Left renal pelvis (tissue), 4 donors: ENCODE measurements at places on chromosomes 1 and 21.
A peak's percentile ranks its signal among the peaks of the same experiment; 100 is the strongest.

- no peak for DNase-seq
Observed at GRCh38 chr21:41832596-41833496, 46.3 kb downstream of the PRDM15 start.

DNA sequence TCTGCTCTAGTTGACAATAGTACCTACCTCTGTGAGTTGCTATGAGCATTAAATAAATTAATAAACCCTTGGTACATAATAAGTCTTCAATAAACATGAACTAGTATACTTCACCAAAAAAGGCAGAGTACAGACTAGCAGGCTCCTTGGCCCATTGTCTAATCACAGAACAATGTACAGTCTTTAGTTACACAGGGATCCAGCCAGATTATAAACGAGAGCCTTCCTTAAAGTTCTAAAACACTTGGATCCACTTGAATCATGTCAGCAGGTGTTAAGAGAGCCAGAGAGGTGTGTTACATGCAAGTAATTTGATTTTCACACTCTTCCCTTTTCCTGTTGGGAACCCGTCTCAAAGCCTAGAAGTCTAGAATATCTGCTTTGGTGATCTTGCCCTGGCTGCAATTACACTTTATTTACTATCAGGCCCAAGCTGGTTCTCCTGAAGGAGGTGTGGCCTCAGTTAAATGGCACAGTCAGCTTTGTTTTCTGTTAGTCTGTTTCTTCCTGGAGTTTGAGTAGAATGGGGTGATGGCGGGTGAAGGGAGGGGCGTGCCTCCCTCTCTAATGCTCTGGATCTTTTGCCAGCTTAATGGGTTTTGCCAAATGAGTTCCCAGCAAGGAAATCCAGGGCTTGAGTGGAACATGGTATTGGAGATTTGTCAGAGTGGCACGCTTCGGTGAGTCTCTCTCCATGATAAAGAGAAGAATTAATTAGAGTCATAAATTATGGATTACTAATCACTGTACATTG lies 570.9 kb upstream of the CAMK1G start:
- no peak for DNase-seq

GRCh38 chr1:244968471-244968871 lies 104.1 kb upstream of the HNRNPU start:
- peak; percentile 12 for DNase-seq

GRCh38 chr1:78274814-78275213 lies 216.0 kb upstream of the PTGFR start:
- DNase-seq: no peak

GRCh38 chr1:145977486-145978470 lies 13.3 kb downstream of the POLR3GL start:
- DNase-seq: no peak

DNA sequence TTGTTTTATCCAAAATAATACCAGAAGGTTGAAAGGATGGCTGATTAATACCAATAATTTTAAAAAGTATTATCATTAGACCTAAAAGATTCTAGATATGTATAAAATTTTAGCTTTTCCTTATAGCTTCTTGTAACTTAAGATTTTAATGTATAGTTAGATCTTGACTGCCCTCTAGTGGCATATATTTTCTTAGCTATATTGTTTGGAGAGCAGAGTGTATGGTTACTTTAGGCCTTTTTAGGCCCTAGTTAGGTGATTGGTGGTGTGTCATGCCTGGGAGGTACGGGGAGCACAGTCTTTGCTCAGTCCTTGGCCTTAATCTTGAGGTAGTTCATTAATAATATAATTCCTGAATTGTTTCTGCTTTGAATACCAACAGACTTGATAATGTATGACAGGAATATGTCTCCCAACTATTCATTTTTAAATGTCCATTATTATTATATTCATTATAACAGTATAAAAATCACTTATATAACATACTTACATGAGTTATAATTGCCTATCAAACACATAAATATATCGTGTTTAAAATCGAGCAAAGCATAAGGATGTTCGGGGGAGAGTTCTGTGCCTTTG lies 328.4 kb downstream of the ZP4 start:
- peak; percentile 29 for DNase-seq
